Activated CD8-positive, alpha-beta T cell treated with anti-CD3 and anti-CD28 coated beads, Interleukin-2, amount 10 ng/mL, durations not matched to agents 7 days and 5 days (primary cell): ENCODE measurements at places on chromosomes 12 and 14.
A peak's percentile ranks its signal among the peaks of the same experiment; 100 is the strongest.

GRCh38 chr14:106691601-106692291 lies 1165.4 kb downstream of the TMEM121 start:
- DNase-seq: peak; percentile 72

DNA sequence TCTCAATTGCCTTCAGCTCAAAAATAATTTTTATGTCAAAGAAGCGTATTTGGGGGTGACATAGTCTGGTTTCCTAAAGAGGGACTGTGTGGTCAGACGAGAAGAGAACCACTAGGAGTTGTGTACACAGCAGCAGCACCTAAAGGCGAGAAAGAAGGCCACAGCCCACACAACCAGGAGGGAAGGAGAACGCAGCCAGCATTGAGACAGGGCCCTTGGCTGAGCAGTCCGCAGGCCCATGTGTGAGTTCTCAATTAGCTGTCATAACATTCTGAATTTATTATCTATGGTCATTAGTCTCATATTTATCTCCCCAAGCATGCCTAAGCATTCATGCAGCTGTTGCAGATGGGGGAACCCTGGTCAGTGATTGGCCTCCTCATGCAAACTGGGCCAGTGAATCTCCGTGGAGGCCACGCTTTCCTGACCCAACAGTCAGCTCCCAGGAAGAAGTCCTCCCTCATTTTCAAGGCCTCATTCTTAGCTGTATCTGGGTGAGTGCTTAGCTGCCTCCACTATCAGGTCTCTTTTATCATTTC lies 81.2 kb upstream of the ATF7IP start:
- no peak for DNase-seq

- no peak for DNase-seq
Observed at GRCh38 chr12:87925021-87925420, 104.2 kb downstream of the C12orf50 start.

GRCh38 chr12:108644811-108645120 lies 11.1 kb upstream of the SELPLG start:
- no peak for DNase-seq

- DNase-seq: no peak
Observed at GRCh38 chr14:36791402-36791801, 129.7 kb downstream of the PAX9 start.

DNA sequence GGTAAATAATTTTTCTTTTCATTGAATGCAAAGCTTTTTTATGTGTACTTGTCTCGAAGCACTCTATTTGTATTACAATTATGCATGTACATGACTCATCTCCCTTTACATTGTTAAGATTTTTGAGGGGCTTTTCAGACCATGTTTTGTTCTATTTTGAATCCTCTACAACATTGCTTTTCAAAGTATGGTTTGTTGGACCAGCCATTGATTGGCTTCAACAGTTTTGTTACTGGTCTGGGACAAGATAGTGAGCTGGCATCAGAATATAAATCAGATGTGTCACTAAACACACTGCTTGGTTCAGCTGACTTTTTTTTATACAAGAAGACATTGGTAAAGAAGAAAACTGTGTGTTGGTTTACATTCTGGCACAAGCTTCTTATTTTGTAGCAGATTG lies 122.3 kb downstream of the MON2 start:
- DNase-seq: no peak

DNA sequence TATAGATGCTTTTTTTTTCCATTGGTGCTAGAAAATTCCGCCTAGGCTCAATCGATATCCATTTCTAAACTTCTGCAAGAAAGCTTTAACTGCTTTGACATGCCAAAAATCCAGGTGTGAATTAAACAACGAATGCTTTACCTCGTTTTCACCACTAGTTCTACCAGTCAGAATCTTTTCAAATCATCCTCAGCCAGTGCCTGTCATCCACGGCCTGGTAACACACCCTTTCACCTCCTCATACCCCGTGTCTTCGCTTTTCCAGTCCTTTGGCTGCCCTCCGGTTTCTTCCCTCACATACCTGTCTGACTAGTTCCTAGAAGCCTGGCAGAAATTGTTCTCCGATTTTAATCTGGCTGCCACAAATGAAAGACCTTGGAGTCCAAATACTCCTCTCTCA lies 1.4 kb upstream of the PHC1 start:
- DNase-seq: peak; percentile 24

GRCh38 chr12:65941388-65941787 lies 117.1 kb downstream of the HMGA2 start:
- no peak for DNase-seq

- no peak for DNase-seq
Observed at GRCh38 chr12:118981285-118982211, at the start of gene SRRM4. Gene SRRM4 (plus strand): TSS chr12:118981541. CDS start chr12:118981883, 342 bp downstream.
